Glutamatergic neuron (in vitro differentiated cells): ENCODE measurements at places on chromosomes 7 and 10. TPM values are rescaled to one million over a fixed set of nuclear protein-coding genes. Genes with fewer than 3 reads are reported as not detected.

Gene NUTM2E
- total RNA-seq, result 0.86 TPM

Gene ARPC1B
- total RNA-seq, result 9.5 TPM

DNA sequence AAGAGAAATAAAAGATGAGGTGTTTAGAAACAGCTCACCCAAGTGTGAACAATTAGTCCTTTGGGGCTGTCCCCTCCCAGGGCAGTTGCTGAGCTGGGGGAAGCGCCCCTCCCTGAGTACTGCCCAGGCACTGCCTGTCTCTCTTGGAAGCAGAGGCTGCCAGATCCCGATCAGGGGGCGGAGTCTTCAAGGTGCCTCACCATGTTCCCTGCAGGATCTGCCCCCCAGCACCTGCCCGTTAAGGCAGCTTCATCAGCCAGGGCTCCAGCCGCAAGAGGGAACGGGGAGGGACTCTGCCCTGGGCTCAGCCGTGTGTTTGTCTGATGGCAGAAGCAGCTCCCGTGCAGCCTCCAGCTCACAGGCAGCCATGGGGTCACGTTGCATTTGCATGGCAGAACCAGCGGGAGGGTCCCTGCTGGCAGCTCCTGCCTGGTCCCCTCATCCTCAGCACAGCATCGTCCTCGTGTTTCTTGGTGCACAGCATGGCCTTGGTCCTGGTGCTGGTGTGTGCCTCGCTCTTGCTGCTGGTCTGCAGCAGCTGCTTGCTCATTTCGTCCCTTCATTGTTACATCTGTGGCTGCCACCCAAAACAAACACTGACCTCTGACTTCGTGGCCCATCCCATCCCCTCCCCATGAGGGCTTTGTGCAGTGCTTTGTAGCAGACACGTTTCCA lies 10.7 kb upstream of the DPYSL4 start:
- DNase-seq, result peak; percentile 54

DNA sequence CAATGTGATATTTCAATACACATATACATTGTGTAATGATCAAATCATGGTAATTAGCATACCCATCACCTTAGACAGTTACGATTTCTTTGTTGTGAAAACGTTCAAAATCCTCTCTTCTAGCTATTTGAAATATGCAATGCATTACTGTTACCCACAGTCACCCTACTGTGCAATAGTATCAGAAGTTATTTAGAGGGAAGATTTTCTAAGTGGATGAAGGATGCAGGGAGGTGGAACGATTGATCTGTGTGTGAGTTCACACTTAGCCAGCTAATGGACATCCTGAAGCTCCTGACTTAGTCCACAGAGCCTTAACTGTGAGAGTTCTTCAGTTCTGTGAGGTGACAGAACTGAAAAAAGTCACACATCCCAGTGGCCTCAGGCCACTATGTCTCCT lies 97.2 kb upstream of the LAMB4 start:
- DNase-seq, result no peak

DNA sequence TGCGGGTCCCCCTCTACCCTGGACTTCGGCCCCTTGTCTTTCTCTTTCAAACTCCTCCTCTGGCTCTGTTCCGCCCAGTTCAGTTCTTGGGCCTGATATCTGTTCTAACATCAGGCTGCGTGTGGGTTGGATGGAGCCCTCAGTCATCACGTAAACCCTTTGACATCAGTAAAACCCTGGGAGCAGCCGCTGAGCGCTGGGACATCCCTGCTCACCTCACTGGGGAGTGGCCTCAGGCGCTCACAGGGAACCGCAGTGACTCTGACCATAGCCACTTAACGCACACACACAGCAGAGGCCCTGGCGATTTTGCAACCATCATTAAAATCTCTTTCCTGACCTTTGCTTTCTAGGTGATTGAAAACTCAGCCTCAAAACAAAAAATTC lies 113.3 kb downstream of the CYTH3 start:
- no peak for DNase-seq
